ENCODE measurements at places on chromosomes 2 and 18. TPM values are rescaled to one million over a fixed set of nuclear protein-coding genes. Genes with fewer than 3 reads are reported as not detected.

CYP26B1 gene
- 1.8 TPM for polyA plus RNA-seq

SIX2 gene
- polyA plus RNA-seq, result not detected

REG3A gene
- not detected for polyA plus RNA-seq

CCL20 gene
- 0.70 TPM for polyA plus RNA-seq

UGT1A8 gene
- polyA plus RNA-seq, result 0.41 TPM

RAB6C gene
- polyA plus RNA-seq, result not detected

SATB2 gene
- polyA plus RNA-seq, result 1.4 TPM

NETO1 gene
- polyA plus RNA-seq, result 16.3 TPM

CABLES1 gene
- polyA plus RNA-seq, result 1.00 TPM

LIMS2 gene
- polyA plus RNA-seq, result not detected

PGAP1 gene
- polyA plus RNA-seq, result 7.1 TPM

FTCDNL1 gene
- polyA plus RNA-seq, result 1.1 TPM

TMBIM1 gene
- 905 TPM for polyA plus RNA-seq

ST6GAL2 gene
- polyA plus RNA-seq, result 0.08 TPM

GCG gene
- polyA plus RNA-seq, result not detected

CFC1 gene
- polyA plus RNA-seq, result not detected

UPP2 gene
- polyA plus RNA-seq, result not detected

E2F6 gene
- polyA plus RNA-seq, result 9.3 TPM

TRAK2 gene
- 10.8 TPM for polyA plus RNA-seq

PPIG gene
- 28.6 TPM for polyA plus RNA-seq

L3MBTL4 gene
- polyA plus RNA-seq, result 0.15 TPM

REG1A gene
- polyA plus RNA-seq, result not detected

ACKR3 gene
- polyA plus RNA-seq, result 15.5 TPM

MC4R gene
- 0.03 TPM for polyA plus RNA-seq

TET3 gene
- 2.9 TPM for polyA plus RNA-seq

BCL11A gene
- polyA plus RNA-seq, result 5.3 TPM

WNT10A gene
- polyA plus RNA-seq, result 6.6 TPM

NOSTRIN gene
- polyA plus RNA-seq, result not detected

CFAP53 gene
- polyA plus RNA-seq, result 0.44 TPM

RALBP1 gene
- polyA plus RNA-seq, result 48.1 TPM
